Non-pigmented ciliary epithelial cell (primary cell): ENCODE measurements at places on chromosomes 2 and 18.

- peak; percentile 83 for DNase-seq
Measured at GRCh38 chr2:127508631-127509034, 17.7 kb downstream of the IWS1 start.

DNA sequence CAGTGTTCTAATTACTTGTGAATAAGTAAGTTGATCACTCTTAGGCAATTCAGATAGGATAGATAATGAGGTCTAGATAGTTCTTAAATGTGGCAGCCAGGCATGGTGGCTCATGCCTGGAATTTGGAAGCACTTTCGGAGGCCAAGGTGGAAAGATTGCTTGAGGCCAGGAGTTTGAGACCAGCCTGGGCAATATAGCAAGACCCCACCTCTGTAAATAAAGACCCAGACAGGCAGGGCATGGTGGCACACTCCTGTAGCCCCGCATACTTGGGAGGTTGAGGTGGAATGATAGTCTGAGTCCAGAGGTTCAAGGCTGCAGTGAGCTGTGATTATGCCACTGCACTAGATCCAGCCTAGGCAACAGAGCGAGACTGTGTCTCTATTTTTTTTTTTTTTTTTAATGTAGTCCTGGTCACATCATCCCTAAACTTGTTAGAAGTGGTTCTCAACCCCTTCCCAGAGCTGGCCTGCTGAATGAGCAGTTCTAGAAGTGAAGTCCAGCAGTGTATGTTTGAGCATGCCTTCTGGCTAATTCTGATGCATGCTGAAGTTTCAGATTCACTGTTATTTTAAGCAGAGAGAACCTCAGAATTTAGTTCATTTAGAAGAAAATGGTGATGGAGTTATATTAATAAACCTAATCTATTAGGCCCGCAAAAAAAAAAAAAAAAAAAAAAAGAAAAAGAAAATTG, 306.2 kb downstream of the PRKCE start:
- DNase-seq: no peak

GRCh38 chr18:43571078-43571689, 293.9 kb upstream of the SYT4 start:
- DNase-seq: peak; percentile 20

DNA sequence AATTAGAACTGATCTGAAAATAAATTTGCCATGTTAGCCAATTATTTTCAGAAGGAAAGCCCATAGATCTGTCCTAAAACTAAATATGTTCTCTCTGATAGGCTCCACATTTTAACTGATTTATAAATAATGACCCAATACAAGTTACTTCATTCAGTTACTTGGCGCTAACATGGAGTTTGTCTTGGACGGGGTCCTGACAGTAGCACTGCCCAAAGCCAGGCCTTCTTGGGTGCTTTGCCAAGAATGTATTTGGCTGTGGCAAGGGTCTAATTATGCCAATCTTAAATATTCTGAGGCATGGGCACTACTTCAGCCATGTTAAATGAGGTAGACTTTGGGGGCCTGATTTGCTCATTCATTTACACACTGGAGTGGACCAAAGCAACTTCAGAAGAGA, 135.0 kb upstream of the PKDCC start:
- no peak for DNase-seq

DNA sequence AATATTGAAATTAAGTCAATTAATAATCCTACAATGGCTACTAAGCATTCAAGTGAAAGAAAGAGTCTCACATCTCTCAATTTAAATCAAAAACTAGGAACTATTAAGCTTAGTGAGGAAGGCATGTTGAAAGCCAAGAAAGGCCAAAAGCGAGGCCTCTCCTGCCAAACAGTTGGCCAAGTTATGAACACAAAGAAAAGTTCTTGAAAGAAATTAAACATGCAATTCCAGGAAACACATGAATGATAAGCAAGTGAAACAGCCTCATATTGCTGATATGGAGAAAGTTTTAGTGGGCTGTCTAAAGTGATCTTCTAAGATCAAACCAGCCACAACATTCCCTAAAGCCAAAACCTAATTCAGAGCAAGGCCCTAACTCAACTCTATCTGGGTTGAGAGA, 11.8 kb downstream of the RDH14 start:
- no peak for DNase-seq

GRCh38 chr18:58962336-58962735, 97.7 kb downstream of the ZNF532 start:
- no peak for DNase-seq
